ENCODE measurements at places on chromosomes 6 and 20.
A peak's percentile ranks its signal among the peaks of the same experiment; 100 is the strongest.

GRCh38 chr6:16659466-16660156, 101.6 kb downstream of the ATXN1 start:
- no peak for DNase-seq

GRCh38 chr20:6184086-6184485, 61.3 kb upstream of the FERMT1 start:
- peak; percentile 41 for DNase-seq

- DNase-seq = no peak
These were observed 116.7 kb upstream of the SSTR4 start for GRCh38 chr20:22918286-22918983.

GRCh38 chr6:43772681-43773049, 2.7 kb downstream of the VEGFA start:
- peak; percentile 66 for DNase-seq

DNA sequence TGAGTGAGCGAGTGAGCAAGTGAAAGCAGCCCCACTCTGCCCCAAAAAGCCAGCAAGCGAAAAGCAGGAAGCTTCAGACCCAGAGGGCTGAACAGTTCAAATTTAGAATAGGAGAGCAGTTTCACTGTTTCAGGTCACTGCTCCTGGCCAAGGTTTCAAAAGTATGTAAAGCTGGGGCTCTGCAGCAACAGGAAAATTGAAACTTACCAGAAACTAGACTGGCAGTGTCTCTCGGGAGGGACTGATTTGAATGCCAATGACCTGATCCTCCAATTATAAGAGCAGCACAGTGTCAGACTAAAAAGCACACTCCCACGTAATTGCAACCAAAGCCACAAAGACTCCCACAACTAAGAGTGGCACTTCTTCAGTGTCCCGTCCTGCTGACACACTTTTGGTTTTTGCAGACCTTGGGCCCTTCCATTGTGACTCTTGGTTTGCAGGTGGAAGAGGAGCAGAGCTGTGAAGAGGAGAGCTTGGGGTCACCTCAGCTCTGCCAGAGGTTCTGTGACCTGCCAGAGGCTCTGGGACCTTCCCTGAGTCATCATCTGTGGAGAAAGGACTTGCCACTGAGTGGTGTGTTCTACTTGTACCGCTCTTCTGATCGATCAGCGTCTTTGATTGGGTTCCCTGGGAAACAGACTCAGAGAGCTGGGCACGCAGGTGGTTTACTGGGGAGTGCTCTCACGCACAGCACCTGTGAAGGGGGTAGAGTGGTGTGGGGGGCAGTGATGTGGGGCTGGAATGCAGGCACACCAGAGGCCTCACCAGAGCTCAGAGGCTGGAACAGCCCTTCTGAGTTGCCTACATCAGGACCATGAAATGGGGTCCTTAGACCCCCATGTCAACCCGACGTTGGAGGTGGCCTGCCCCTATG, 52.7 kb upstream of the PTGIS start:
- no peak for DNase-seq

DNA sequence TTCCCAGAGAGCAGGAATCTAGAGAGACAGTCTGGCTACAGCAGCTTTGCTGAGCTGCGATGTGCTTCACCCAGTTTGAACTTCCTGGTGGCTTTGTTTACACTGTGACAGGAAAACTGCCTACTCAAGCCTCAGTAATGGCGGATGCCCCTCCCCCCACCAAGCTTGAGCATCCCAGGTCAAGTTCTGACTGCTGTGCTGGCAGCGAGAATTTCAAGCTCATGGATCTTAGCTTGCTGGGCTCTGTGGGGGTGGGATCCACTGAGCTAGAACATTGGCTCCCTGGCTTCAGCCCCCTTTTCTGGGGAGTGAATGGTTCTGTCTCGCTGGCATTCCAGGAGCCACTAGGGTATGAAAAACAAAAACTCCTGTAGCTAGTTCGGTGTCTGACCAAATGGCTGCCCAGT, 91.0 kb upstream of the ESR1 start:
- DNase-seq = peak; percentile 57

DNA sequence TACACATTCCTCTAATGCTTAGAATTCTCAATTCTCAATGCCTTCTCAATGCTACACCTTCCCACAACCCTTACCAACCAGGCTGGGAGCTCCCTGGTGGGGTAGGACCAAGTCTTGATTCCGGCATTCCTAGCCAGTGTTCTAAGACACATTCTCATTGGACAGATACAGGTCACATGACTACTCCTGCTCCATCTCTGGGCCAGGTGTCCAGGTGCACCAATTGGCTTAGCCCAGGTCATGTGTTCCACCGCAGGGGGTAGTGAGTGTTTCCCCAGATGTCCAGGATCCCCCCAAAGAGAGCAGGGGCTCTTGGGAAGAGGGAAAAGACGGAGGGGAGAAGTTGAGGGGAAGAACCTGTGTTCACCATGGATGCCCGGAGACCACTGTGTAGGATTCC, 58.7 kb upstream of the MLN start:
- no peak for DNase-seq

GRCh38 chr6:24197892-24198291, 71.9 kb downstream of the NRSN1 start:
- no peak for DNase-seq

DNA sequence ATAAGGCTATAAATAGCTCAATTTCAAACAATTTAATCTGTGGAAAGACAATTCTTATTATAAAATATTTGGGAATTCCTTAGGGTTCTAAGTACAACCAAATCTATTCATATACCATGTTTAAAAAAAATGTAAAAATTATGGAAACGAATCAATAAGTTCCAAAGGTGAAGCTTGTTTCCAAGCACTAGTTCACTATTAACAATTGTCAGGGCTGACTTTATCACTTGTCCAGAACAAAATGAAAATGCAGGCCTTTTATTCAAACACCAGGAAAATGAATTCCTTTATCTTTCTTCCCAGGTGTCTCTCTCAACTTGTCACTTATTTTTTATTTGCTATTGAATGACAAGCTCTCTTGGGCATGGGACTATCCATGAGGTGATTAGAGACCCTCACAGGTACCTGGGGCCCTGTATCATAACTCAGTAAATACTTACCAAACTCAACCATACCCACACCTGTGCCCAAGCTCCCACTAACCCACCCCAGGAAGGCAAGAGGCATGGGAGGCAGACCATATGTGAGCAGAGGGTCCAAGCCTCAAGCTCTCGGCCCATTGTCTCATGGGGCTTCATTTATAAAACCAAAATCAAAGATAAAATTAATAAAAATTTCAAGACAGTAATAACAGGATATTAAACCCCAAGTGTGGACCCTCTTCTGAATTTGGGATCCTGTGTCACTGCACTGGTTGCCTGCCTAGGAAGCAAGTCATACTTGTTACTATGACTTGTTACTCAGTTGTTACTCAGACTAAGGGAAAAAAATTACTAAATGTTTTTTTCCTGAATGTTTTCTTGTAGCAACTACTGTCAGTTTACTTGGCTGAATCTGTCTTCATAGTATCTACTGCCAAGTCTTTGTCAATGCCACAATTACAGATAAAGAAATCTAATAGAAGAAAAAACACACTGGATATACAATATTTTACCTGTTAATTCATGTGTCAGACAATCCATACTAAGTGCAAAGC, 54.7 kb downstream of the PTPRK start:
- DNase-seq = no peak

- DNase-seq = no peak
These were observed 3.6 kb downstream of the CPNE1 start for GRCh38 chr20:35661053-35661452.

DNA sequence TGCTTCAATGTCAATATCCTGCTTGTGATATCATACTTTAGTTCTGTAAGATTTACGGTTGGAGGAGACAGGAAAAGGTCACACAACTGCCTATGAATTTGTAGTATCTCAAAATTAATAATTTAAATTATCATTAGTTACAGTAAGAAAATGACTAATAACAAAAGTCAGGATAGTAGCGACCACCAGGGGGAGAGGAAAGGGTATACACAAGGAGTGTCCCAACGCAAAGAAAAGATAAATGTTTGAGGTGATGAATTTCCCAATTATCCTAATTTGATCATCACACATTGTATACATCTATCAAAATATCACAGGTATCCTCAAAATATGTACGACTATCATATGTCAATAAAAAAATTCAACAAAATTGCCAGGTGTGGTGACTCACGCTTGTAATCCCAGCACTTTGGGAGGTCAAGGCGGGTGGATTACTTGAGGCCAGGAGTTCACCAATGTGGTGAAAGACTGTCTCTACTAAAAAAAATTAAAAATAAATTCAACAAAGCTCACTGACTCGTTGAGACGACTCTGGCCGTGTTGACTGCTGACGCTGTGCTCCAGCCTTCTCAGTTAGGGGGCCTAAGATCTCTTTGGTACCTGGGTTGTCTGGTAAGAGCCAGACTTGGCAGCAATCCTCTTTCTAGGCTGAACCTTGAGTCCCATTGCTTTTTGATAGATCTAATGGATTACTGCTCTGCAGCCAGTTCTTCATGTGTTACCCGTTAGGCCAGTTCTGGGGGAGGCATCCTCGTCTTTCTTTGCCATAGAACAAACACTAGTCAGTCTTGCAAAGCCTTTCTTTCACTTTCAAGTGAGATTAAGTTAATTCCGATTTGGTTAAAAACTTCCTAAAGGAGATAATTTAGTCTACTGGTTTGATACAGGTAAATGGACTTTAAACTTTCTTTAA, 9.0 kb upstream of the OVOL2 start:
- DNase-seq = peak; percentile 54

- no peak for DNase-seq
These were observed 43.2 kb downstream of the RANBP9 start for GRCh38 chr6:13668291-13668928.

GRCh38 chr6:136593748-136594490, 43.7 kb upstream of the MAP7 start:
- DNase-seq = peak; percentile 60

GRCh38 chr6:10901770-10902169, 14.9 kb downstream of the SYCP2L start:
- no peak for DNase-seq

DNA sequence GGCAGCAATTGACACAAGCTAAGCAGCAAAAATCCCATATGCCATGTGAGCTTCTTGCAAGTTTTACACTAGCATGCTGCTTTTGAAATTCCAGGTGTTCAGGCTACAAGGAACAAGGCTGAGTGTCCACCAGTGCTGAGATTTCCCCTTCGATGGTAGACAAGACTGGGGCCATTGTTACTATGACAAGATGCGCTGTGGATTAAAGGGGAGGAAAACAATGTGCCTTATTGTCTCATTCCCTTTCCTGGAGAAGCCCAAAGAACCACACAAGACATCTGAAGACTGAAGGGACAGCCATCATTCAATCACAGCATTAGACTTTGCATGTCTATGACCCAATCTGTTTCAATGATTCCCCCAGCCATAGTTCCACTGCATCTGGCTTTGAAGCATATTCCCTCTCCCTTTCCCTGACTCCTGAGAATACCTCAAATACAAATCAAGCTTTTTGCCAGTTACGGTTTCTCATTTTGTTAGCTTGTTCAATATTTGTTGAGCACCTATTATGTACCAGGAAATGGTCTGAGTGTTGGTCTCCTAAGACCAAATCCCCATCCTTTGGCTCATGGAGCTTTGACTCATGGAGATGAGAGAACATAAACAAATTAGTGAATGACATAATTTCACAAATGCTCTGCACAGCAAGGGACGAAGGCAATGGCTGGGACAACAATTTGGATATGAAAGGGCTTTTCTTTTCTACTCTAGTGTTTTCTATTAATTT, 23.4 kb upstream of the SCGN start:
- no peak for DNase-seq

- no peak for DNase-seq
These were observed 11.3 kb downstream of the TGM3 start for GRCh38 chr20:2307136-2307535.

- DNase-seq = no peak
These were observed 423.6 kb upstream of the PLCB4 start for GRCh38 chr20:8645326-8645725.

DNA sequence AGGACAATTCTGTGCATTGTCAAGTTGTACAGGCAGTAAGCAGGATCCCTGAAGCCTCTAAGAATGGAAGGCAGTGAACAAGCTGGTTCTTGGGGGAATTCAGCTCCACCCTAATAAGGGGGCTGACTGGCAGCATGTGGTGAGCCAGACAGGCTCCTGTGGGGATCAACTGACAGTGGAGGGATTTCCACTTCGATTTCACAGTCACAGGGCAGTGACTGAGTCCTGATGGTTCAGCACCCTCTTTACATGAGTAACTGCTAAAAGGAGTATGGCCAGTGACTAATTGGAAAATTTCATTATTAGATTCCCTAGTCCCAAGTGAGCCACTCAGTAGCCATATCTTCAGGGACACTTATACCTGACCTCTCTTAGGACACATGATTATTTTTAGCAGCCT, 78.4 kb downstream of the NDUFAF5 start:
- no peak for DNase-seq

DNA sequence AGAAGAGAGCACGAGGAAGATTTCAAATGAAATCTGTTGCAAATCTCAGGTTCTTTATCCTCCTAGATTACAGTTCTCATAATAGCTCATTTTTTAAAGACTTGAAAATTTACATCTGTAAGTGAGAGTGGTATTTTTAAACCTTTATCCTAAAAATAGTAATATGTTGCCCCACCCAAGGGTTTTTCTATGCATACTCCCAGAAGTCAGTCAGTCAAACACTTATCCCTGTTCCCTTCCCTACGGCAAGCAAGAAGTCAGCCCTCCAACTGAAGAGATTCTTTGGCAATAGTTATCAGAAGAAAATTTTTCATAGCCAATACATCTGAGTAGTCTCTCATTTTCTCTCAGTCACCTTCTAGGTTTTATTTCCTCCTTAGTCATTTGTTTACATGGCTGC, 24.1 kb downstream of the ELOVL4 start:
- DNase-seq = no peak

GRCh38 chr6:326896-327537, 34.7 kb downstream of the DUSP22 start:
- DNase-seq = no peak

DNA sequence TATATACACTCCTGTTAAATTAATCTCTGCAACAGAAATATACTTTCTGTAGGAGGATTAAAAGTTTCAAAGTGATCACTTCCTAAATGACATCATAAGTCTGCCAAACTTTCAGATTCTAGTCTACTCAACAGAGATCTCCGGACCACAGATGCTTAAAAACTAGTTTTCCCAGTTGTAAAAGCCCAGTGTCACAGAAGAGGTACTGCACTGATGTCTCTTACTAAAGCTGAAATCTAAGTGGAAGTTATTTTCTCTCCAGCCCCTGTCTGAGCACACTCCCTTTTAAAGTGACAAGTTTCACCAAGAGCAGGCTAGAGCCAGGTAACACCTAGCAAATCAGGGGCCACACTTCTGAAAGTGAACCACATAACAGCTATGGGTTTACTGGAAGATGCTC, 71.6 kb upstream of the DST start:
- DNase-seq = no peak

GRCh38 chr6:88725111-88725975, 238.1 kb downstream of the RNGTT start:
- DNase-seq = peak; percentile 96

All from GM23338 (cell line).